ENCODE measurements at places on chromosomes 2 and 18.

DNA sequence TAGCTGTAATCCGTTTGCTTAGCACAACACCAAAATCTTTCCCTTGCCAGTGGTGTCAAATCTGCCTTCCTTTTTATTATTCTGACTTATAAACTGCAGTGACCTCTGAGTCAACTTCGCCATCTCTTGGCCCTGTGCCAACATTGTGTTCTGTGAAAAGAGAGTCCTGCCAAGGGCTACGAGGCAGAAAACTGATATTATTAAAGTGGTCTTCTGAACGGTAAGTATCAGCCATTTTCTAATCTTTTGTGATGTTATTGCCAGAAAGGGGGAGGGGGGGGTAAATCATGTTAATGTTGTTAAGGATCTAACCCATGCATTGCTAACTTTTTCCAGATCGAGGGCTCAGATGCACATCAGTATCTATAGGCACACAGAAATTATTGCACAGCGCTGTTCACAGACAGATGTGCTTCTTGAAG is 121.5 kb upstream of the LTBP1 start:
- no peak for DNase-seq

GRCh38 chr2:199206536-199206935 is 251.2 kb downstream of the SATB2 start:
- DNase-seq, result no peak

DNA sequence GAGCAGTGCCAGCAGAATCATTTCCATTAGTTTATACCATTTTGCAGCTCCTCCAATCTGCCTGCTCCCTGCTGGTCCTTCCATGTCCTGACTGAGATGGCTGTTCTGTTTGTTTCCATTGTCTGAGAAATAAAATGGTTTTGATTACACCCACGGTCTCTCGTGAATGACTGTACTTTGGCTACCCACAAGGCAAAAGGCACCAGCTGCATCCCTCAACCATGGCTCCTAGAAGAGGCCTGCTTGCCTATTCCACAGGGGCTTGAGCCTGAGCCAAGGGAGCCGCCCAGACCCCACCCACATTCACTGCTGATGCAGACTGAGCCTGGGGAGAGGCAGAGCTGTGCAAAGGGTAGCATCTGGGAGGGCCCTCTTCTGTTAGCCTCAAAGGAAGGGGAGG is 31.2 kb downstream of the MARCHF4 start:
- no peak for DNase-seq

DNA sequence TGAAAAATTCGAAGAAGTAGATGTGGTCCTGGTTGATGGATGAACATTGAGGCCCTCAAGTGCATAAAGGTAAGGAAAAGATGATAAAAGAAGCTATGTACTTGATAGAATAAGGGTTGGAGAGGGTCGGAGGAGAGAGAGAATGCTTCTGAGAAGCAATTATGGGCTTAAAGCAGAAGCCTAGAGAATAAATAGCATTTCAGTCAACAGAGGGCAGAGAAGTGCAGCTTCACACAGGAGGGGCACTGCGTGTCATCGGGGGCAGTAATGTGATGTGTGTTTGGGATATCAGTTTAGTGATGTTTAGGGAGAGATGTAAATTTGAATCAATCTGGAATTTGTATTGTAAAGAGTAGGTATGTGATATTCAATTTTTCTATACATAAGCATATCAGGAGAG is 334.5 kb downstream of the PIK3C3 start:
- no peak for DNase-seq

GRCh38 chr2:241049739-241050623 is 51.6 kb downstream of the SNED1 start:
- no peak for DNase-seq

DNA sequence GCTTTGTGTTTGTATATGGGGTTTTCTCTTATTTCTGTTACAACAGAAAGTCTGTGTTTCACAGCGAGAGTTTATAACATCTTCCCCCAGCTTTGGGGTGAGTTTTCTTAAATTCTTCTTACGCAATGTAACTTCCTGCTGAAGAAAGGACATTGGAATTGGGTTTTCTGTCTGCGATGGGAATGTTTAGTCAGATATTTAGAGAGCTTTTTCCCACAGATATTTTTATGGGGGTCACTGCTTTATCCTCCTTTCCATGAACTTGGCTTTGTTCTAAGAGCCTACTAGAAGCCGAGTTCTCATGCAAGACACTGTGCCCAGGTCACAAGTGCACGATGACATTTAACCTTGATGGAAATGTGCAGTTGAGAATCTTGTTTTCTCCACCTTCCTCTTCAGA is 22.1 kb downstream of the B3GNT2 start:
- no peak for DNase-seq

- no peak for DNase-seq
Observed at GRCh38 chr2:125567100-125567499, 1088.9 kb upstream of the GYPC start.

DNA sequence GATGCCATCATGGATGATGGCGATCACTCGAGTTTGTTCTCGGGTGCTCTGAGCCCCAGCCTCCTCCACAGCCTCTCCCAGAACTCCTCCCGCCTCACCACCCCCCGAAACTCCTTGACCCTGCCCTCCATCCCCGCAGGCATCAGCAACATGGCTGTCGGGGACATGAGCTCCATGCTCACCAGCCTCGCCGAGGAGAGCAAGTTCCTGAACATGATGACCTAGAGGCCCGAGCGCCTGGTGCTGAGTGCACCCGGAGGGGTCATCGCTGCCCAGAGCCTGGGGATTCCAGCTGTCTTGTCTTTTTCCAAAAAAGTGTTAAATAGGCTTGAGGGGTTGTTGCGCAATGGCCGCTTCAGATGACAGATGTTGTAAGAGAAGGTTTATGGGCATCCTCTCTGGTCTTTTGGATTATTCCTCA is 254.8 kb downstream of the GLI2 start:
- no peak for DNase-seq

DNA sequence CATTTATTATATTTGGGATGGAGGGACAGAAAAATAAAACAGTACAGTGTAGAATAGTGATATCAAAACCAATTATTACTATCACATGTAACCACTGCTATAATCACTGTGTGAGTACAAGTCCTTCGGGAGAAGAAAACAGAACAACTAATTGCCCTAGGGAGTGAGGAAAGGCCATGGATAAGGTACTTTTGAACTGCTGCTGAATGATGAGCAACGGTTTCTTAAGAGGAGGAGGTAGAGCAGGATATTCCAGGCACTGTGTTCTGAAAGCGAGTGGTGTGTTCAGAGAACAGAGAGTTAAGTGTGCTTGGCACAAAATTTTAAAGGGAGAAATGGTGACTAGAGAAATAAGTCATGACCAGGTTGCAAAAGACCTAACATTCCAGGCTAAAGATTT is 134.2 kb downstream of the CALCRL start:
- no peak for DNase-seq

- DNase-seq, result no peak
Observed at GRCh38 chr2:9807555-9808305, 35.5 kb upstream of the TAF1B start.

- peak; percentile 64 for DNase-seq
Observed at GRCh38 chr18:32714571-32715148, 58.2 kb downstream of the KLHL14 start.

All from astrocyte of the cerebellum (primary cell).